ENCODE measurements at places on chromosomes 7 and 10.

GRCh38 chr10:15035385-15036301 lies 8.1 kb upstream of the OLAH start:
- peak; percentile 20 for DNase-seq

DNA sequence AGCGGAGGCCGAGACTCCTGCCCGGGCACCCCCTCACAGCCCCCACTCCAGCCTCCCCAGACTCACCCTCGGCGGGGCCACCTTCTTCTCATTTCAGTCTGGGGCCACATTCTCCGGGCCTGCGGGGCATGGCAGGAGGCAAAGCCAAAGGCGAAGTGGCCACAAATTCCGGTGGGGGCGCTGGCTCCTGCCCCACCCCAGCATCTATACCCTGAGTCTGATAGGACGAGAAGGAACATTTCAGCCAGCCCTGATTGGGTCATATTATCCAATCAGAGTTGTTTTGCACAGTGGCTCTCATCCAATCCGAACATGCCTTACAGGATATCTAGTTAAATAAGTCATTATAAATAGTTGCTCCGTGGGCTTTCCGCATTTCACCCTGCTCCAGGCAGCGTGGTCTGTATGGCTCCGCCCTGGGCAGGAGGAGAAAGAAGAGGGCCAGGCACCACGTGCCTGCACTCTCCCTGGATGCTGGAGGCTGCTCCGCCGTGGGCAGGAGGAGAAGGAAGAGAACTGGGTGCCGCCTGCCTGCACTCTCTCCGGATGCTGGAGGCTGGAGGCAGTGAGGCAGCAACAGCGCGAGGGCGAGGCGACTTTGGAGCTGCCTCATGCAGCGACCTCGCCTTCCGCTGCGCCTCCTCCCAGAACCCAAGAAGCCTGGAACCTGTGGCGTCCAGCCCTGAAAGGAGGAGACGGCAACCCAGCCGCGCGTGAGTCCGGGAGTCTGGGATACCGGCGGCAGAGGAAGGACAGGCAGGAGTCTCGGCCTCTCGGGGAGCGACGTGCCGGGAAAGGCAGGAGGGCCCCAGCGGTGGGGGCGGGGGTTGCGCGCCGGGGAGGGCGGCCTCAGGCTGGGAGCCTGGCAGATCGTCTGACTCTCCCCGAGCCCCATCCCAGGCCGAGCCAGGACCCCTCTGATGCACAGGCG lies 162.9 kb downstream of the ZNF33B start:
- no peak for DNase-seq

DNA sequence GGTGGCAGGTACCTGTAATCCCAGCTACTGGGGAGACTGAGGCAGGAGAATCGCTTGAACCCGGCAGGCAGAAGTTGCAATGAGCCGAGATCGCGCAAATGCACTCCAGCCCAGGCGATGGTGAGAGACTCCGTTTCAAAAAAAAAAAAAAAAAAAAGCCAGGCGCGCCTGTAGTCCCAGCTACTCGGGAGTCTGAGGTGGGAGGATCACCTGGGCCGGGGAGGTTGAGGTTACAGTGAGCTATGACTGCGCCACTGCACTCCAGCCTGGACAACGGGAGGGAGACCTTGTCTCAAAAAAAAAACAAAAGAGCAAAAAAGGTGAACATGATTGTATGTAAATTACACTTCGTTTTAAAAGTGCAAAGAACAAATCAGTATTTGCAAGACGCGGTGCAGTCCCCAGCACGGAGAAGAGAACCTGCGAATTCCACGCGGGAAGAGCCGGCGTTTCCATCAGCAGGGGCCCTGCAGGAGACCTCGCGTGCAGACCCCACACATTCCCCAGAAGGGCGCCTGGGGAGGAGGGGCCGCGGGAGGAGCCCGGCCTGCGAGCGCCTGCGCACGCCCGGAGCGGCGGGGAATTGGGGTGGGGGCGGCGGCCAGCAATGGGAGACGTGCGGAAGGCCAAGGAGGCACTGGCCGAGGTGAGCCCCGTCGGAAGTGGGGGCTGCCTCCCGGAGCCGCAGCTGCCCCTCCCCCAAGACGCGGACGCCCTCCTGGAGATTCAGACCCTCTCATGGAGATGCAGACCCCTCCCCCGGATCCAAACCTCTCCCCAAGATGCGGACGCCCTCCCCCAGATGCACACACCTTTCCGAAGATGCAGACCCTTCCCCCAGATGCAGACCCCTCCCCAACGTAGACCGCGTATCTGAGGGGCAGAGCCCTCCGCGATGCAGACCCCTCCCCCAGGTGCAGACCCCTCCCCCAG lies 16.7 kb upstream of the SUN1 start:
- DNase-seq: no peak

DNA sequence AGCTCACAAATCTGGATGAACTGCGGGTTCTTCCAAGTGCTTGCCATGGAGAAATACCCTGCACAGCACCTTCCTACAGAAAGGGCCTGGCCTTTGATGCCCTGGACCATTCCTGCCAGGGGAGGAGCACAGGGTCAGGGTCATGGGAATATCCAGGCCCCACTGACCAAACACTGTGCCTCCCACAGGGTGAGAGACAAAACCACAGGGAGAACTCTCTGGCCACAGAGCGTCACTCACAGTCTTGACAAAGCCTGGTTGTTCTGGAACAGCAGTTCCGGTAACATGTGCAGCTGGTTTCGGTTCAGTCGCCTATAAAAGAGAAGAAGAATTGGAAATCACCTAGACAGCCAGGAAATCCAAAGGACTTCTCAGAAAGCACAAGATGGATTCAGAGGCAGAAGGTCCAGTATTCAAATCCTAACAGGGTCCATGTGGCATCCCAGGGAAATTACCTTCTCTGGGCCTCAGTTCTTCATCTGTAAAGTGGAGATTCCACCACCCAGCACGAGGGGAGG lies 28.1 kb downstream of the SLIT1 start:
- no peak for DNase-seq

- no peak for DNase-seq
Measured at GRCh38 chr7:158391141-158391540, 196.5 kb downstream of the PTPRN2 start.

- no peak for DNase-seq
Measured at GRCh38 chr7:129728875-129729467, 117.5 kb downstream of the NRF1 start.

GRCh38 chr10:31136930-31137885 lies 105.5 kb upstream of the ZNF438 start:
- DNase-seq: no peak
